ENCODE measurements at places on chromosomes 7 and 10. TPM values are rescaled to one million over a fixed set of nuclear protein-coding genes. Genes with fewer than 3 reads are reported as not detected.

Gene TMEM236
- 0.09 TPM for total RNA-seq

Gene NSUN6
- total RNA-seq = 3.6 TPM

Gene VSIR
- total RNA-seq = 33.9 TPM

Gene DENND11
- total RNA-seq = 4.9 TPM

Gene CPA1
- not detected for total RNA-seq

Gene AGAP5
- total RNA-seq = 3.5 TPM

Gene CHRM2
- total RNA-seq = not detected

Gene PLEKHA8
- total RNA-seq = 5.9 TPM

Gene PITX3
- total RNA-seq = 0.46 TPM
